DMS53 (cell line): ENCODE measurements at places on chromosomes 7 and 10.
A peak's percentile ranks its signal among the peaks of the same experiment; 100 is the strongest.

- DNase-seq, result no peak
These were observed 317.6 kb upstream of the PLXDC2 start for GRCh38 chr10:19498393-19499290.

DNA sequence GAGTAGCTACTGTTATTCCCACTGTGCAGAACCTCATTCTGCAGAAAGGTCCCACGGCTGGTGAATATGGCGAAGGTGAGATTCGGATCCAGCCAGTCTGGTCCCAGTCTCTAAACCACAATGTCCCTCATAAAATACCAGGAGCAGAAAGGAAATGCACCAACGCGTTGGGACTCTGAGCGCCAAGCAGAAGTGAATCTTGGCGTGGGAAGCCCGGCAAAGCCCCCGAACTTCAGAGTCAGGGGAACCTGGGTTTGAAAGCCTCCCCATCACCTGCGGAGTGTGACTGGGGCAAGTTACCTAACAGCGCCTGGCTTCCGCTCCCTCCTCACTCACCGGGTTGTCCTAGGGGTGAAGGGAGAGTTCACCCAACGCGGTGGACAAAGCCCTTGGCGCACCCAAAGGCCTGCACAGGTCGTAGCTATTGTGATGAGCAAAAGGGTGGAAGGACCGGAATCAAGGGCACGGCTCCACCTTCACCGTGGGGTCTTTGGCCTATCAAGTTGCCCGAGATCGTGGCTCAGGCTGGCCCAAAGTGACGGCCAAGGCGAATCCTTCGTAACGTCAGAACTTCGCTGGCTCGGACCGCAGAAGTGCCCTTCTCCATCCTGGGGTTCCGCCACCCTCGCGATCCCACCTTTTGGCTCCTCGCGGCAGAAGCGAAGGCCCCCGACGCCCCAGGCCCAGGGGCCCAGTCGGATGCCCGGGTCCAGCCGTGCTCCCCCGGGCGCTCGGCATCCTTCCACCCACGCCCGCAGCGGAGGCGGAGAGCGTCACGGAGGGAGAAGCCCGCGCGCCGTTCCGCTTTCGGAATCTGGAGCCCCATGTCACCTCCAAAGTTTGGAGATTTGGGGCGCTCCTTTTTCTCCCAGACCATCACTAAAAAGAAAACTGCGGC is 811 bp downstream of the RGS10 start:
- peak; percentile 14 for DNase-seq

- DNase-seq, result peak; percentile 29
These were observed 64.5 kb downstream of the NAMPT start for GRCh38 chr7:106220307-106220706.

- DNase-seq, result no peak
These were observed 234.3 kb downstream of the ADAM12 start for GRCh38 chr10:126153711-126154628.

DNA sequence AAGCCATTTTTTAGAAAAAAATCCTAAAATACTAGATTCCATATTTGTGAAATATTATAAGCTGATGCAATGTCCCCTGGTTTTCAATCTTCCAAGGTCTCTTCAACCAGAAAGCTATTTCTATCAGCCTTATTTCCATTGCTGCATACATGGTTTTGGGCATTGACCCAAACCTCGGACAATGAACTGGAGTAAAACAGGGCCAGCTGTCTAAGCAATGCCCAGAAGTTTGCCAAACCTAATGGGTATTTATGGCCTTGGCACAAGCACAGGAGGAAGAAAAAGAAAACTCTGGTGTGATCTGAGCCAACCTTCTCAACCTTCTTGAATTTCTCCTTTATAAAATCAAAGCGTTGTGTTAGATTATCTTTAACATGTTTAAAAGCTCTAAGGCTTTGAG is 402.3 kb downstream of the DNAJB9 start:
- DNase-seq, result no peak

GRCh38 chr7:137603043-137603442 is 243.7 kb downstream of the DGKI start:
- DNase-seq, result no peak

- DNase-seq, result peak; percentile 28
These were observed 25.0 kb downstream of the SHH start for GRCh38 chr7:155787171-155787851.

- DNase-seq, result no peak
These were observed 5.4 kb downstream of the CPVL start for GRCh38 chr7:29140873-29141468.

- DNase-seq, result no peak
These were observed 15.8 kb downstream of the GOLGA7B start for GRCh38 chr10:97865488-97865887.

DNA sequence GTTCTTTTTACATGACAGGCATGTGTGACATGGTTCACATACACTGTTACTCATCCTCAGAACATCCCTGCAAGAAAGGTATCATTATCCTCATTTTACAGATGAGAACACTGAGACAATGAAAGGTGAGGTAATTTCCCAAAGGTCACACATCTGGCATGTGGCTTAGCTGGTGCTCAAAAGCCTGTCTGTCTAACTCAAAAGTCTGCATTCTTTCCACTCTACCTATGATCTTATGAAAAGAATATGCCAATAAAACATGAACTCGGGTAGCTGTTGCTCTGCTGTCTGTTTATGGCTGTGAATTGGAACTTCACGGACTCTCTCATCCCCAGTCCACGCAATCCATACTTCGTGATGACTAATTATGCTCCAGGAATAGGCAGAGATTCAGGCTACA is 79.0 kb upstream of the ODAD2 start:
- DNase-seq, result no peak

- DNase-seq, result no peak
These were observed 32.9 kb downstream of the SHTN1 start for GRCh38 chr10:116972131-116972530.

DNA sequence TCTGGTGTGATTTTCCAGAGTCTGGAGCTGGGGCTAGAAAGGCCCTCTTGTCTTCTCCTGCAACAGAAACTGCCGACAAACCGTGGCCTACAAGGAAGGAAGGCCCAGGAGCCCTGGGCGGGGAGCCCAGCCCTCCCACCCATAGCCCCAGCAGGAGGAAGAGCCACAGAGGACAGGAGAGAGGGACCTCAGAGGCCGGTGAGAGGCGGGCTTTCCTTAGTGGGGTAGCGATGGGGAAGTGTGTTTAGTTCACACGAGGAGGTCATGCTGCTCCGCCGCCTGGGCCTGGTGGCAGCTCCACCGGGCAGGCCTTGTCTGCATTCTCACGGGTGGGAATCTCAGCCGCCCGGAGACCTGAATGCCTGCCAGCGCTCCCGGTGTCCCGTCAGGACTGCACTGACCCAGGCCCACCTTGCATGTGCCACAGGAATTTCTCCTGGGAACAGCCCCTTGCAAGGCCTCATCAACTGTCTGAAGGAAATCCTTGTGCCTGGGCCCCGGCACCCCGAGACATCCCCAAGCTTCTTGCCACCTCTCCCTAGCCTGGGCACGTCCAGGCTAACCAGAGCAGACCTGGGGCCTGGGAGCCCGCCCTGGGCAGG is 50.9 kb downstream of the ZNF467 start:
- no peak for DNase-seq

GRCh38 chr10:5843686-5844344 is 30.6 kb upstream of the GDI2 start:
- no peak for DNase-seq

- peak; percentile 32 for DNase-seq
These were observed 31.2 kb downstream of the PRTFDC1 start for GRCh38 chr10:24920907-24921881.

DNA sequence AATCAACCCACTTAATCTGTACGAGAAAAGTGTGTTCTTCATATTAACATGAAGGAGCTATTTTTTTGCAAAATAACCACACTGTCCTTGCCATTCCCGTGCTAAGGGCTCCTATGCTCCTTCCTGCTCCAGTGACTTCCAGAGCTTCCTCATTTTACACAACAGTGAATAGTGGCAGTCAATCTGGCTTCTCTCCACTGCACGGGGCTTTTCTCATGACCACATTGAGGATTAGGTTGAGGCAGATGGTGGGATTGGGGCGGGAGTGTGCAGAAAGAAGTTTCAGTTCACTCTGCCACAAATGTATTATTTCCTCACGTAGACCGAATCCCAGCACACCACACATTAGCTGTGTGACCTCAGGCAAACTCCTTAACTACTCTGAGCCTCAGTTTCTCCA is 235.1 kb downstream of the ARHGAP12 start:
- DNase-seq, result no peak

DNA sequence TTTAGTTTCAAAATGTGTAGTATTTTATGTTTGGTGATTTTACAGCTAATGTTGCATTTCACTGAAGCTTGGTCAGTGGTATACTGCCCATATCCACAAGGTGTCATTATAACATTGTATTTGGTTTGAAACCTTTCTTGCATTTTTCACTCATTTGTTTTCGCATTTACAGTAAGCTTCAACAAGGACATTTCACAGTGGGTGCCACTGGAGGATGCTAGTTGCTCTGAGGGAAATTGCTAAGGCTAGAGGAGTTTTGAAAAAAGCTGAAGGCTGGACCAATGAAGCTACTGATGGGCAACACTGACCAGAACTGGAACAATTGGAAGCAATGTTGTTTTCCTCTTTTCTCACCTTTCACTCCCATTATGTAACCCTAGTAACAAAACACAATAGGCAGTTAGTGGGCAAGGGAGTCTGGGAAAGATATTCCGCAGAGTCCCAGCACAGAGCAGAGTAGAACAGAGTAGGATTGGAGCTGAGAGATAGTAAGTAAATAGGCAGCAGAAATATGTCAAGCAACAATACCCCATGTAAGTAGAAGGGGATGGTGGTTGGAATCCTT is 23.6 kb upstream of the SRI start:
- DNase-seq, result peak; percentile 93

GRCh38 chr10:97651773-97652172 is 11.3 kb downstream of the PI4K2A start:
- DNase-seq, result no peak

GRCh38 chr7:17289074-17289645 is 9.3 kb upstream of the AHR start:
- no peak for DNase-seq

DNA sequence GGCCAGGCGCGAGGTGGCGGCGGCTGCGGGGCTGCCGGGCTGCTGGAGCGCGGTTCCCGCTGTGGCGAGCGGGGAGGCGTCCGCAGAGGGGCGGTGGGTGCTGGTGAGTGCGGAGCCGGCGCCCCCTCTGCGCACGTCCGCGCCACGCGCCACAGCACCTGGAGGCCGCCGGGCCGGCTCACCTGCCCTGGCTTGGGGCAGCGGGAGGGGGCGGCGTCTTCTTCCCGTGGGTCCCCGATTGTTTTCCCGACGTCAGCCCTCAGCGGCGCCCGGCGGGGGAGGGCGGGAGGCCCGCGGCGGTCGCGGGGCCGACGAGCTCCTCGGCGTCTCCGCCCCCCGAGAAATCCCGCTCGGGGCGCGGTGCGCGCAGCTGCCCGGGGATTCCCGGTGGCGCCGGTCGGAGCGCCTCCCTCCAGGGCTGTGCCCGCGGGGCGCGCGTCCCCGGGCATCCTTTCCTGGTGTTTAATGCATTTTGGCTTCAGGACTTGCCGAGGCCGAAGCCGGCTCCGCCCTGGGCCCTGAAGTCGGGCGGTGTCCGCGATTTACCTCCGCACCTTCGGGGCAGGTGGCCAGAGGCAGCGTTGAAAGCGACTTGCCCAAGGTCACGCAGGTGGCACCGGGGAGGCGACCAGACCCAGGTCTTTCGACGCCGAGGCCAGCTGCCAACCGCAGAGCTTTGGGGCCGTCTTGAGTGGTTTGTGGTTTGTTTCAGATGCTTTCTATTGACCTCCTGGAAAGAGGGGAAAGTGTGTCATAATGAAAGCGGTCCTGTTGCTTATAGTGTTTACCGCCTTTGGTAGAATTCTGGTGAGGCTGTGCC is 561 bp downstream of the PLEKHA1 start:
- DNase-seq, result peak; percentile 88

- no peak for DNase-seq
These were observed 503.2 kb downstream of the SH2D4B start for GRCh38 chr10:81040940-81041339.

DNA sequence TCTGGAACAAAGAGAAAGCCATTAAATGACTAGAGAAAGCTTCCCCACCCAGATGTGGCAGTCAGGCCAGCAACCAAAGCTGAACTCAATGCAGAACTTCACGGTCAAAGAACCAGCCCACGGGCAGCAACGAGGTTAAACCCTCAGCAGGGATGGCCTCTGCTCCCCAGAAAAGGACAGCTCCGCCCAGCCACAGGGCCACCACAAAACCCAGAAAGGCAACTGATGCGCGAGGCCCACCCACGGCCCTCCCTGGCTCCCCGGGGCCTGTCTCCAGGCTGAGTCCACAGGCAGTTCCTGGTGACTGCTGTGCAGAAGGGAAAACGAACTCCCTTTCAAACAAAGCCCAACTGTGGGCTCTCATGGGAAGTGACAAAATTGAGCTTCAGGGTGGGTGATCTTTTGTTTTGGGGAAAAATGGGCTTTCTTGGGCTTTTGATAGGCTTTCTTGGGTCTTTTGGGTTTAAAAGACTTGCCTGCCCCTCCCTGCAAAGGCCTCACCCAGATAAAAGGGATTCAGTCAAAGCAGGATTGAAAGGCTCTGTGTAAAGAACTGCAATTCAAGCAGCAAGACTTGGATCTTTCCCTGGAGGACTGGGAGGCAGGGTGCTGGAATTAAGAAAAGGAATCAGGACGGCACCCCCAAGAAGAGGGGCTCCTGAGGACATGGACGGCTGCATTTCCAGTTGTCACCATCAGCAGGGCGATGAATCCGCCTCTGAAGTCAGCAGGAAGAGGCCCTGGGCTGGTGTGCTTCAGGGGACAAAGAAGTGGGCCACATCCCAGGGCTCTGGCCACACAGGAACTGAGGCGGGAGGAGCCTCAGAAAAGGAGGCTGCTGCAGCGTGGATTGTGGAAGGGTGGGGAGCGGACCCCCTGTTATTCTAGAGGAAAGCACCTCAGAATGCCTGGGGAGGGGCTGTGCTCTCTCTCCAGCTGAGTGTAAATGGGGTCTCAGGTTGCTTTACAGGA is 209.9 kb downstream of the USP6NL start:
- DNase-seq, result no peak

- DNase-seq, result peak; percentile 99
These were observed 160.3 kb upstream of the KLF14 start for GRCh38 chr7:130894146-130894908.

- peak; percentile 96 for DNase-seq
These were observed 14.9 kb upstream of the CRCP start for GRCh38 chr7:66099551-66100407.

DNA sequence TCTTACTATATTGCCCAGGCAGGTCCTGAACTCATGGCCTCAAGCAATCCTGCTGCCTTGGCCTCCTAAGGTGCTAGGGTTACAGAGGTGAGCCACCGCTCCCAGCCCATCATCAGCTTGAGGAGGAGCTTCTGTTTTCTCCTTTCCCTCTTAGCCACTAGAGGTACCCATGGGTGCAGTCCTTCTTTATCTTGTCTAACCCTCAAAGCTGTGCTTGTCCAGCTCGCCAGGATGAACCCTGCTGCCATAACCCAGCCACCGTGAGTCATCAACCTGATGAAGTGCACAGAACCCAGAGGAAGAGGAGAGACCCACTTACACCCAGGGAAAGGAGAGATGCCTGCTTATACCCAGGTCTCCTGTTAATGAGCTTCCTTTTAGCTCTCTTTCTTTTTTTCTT is 133.4 kb downstream of the CUL2 start:
- DNase-seq, result peak; percentile 31

- DNase-seq, result no peak
These were observed 63.4 kb downstream of the CAV1 start for GRCh38 chr7:116588225-116588624.

- DNase-seq, result no peak
These were observed 201.2 kb upstream of the ZMIZ1 start for GRCh38 chr10:78867555-78867939.
